ENCODE measurements at places on chromosomes 7 and 10.

DNA sequence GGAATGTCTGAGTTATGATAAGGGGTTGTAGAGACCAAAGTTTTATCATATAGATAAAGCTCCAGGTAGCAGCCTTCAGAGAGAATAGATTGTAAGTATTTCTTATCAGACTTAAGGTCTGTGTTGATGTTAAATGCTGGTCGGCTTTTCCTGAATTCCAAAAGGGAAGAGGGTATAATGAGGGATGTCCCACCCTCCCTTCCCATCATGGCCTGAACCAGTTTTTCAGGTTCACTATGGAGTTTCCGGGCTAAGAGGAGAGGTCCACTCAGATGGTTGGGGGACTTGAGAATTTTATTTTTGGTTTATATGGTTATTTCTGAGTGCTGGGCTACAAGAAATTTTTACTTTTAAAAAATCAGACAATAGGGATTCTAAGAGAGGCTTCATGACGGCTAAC lies 45.2 kb downstream of the HERPUD2 start:
- DNase-seq: no peak

DNA sequence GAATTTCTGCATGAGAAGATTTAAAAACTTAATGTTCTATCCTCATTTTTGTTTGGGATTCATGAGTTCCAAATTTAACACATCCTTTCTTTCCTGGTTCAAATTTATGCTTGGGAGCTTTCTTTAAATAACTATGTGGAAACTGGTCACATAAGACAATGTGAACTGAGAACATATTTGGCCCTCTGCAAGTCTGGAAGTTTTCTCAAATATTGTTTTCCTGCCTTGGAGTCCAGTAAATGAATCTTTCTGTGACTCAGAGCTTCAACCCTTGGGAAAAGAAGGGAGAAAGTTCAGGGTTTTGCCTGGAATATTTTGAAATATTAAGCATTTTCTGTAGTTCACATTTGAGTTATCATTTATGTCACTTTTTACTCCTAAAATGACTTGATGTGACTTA lies 559.0 kb upstream of the NRP1 start:
- DNase-seq: no peak

DNA sequence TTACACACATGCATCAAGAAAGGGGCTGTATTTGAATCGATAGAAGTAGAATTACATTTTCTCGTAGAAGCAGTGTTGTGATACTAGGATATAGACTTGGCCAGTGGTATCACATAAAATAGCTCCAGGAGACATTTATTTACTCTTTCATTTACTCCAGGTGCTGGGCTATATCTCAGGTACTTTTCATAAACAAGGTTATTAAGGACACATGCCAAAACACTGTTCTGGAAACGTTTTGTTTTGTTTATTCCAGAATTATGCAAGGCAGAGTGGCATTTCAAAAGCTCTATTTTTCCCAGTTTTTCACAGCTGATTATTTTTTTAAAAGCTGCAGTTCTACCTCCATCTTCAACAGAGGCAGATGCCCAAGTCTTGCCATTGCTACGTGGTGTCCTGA lies 37.8 kb upstream of the SEC61G start:
- DNase-seq: no peak

DNA sequence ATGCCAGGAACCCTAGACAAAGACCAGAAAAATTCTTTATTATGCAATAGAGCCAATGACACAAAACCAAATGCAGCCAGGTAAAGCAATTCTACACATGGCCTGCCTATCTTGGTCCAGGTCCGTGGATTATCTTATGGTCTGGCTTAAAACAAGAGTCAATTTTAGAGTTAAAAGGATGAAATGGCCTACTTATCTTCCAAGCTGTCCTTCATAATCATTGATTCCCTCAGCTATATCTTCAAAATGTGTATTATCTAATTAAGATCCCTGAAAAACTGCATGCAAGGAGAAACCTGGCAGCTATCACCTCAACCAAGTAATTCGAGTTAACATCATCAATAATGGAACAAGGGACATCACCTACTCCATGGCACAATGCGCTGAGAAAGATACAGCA lies 479.4 kb upstream of the NRP1 start:
- DNase-seq: no peak

- no peak for DNase-seq
Measured at GRCh38 chr7:112484671-112485167, 3.9 kb downstream of the LSMEM1 start.

GRCh38 chr7:17406738-17407137 lies 108.3 kb downstream of the AHR start:
- no peak for DNase-seq

- peak; percentile 39 for DNase-seq
Measured at GRCh38 chr7:4830176-4830575, 31.7 kb downstream of the PAPOLB start.

DNA sequence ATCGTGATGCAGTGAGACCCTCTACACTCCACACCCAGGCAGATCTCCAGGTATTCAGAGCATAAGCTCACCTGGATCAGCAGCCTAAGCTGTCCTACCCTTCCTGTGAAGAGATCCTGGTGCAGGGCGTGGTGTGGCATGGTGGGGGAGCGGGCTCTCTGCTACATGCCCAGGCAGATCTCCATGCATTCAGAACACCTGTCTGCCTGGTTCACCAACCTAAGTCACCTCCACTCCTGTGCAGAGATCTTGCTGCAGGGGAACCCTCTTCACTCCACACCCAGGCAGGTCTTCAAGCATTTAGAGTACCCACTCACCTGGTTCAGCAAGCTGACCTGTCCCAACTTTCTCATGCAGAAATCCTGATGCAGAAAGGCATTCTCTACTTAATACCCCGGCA lies 394.4 kb upstream of the SEMA3A start:
- no peak for DNase-seq

DNA sequence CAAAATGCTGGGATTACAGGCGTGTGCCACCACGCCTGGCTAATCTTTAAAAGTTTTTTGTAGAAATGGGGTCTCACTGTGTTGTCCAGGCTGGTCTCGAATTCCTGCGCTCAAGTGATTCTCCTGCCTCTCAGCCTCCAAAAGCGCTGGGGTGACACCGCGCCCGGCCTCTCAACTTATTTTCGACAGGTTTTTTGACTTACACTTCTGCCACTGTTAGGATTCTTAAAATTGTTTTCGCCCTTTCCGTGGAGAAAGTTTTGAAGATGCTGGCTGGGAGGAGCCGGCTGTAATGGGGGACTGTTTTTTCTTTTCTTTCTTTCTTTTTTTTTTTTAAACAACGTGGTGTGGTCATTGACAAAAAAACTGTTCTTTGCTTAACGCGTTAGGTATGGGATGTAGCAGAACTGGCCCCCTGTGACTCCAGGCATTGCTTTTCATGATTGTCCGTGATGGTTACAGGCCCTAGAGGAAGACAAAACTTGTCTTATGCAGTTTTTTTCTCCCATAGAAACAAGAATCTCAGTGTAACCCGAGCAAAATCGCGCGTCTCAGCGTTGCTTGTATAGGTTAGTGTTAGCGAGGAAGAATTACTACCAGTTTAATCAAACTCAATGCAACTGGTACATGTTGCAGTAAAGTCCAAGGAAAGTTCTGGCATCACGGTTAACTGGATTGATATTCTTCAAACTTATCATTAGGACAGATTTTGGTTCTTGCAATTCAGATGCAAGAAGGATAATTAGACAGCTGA lies 72.2 kb downstream of the DAGLB start:
- DNase-seq: no peak

DNA sequence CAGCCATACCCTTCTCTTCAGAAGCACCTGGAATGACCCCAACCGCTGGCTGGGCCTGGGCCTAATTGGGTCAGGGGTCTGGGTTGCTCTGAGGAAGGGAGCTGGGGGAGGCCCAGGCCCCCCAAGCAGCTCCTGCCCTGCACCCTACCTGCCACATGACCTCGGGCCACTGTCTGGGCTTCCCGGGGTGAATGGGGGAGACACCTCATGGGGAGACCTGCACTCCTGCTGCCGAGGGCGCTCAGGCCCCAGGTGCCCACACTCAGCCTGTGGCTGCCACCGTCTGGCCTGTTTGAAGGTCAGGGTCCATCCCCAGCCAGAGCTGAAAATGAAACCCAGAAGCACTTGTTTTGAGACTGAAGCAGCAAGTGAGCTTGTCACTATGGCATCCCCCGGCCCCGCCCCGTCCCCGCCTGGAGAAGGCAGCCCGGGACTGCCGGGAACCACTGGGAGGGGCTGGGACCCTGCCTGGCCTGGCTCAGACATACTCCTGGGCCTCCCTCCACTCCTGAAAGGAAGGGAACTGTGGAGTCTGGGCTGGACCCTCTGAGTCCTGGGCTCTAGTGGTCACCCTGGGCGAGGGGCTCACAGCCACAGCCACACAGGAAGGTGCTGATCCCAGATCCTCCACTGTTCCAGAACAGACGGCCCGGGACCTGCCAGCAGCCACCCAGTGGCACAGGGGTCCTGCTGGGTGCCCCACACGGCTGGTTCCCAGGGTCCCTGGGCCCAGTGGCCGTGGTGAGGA lies 7.4 kb upstream of the MICALL2 start:
- DNase-seq: no peak

DNA sequence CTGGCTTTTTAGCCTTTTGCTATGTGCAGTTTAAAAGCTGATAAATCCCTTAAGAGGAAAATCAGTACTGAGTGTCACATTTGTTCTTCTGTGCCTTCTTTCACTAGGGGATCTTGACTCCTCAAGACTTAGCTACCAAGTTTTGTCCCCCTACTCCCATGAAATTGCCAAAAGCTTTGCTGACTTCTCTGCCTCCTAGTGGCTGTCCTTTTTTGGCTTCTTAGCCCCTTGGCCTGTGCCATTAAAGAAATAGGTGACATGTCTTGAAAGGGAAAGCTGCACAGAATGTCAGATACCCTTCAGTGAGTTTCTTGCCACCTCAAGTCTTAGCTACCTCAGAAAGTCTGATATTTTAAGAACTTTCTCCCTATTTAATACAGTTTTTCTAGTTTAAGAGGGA lies 10.5 kb downstream of the MKLN1 start:
- no peak for DNase-seq

DNA sequence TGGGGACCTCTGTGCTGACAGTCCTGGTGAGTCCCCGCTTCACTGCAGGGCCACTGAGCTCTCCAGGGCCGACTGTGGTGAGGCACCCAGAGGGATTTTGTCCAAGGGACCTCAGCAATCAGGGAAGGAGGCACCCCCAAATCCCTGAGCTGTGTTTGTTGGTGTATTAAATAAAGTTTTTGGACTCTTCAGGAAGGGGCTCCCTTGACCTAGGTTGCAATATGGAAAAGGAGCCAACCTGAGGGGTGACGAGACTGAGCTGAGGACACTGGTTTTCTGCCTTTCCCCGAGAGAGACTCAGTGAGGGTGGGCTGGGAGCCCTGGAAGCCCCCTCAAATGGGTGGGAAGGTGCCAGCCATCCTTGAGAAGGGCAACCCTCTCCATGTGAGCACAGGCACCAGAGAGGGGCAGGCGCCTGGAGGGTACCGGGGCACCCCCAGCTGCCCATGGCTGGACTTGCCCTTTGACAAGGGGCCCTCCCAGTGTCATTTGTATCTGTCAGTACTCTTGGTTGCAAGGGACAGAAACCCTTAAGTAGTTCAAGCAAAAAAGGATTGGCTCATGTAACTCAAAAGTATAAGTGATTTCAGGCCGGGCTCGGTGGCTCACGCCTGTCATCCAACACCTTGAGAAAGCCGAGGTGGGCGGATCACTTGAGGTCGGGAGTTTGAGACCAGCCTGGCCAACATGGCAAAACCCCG lies 72.8 kb downstream of the C10orf105 start:
- no peak for DNase-seq

DNA sequence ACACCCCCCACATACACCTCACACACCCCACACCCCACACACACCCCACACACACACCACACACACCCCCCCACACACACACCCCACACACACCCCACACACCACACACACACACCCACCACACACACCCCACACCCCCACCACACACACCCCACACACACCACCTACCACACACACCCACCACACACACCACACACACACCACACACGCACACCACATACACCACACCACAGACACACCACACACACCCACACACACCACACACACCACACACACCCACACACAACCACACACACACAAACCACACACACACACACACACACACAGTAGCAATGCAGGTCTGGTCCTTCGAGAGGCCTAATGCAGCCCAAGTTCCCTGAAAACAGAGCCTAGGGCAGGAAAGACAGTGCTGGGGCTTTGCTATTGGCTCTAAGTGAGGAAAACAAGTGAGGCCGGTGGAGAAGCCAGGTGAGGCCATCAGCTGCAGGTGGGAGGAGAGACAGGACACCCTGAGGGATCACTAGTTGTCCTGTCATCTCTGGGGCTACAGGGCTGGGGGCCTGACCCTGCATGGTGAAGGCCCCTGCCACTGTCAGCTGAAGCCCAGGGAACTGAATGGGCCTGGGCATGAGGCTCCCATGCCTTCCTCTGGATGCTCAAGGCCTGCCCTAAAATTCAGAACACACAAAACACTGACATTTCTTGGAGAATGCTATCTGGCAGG lies 92.6 kb downstream of the CYTH3 start:
- no peak for DNase-seq

DNA sequence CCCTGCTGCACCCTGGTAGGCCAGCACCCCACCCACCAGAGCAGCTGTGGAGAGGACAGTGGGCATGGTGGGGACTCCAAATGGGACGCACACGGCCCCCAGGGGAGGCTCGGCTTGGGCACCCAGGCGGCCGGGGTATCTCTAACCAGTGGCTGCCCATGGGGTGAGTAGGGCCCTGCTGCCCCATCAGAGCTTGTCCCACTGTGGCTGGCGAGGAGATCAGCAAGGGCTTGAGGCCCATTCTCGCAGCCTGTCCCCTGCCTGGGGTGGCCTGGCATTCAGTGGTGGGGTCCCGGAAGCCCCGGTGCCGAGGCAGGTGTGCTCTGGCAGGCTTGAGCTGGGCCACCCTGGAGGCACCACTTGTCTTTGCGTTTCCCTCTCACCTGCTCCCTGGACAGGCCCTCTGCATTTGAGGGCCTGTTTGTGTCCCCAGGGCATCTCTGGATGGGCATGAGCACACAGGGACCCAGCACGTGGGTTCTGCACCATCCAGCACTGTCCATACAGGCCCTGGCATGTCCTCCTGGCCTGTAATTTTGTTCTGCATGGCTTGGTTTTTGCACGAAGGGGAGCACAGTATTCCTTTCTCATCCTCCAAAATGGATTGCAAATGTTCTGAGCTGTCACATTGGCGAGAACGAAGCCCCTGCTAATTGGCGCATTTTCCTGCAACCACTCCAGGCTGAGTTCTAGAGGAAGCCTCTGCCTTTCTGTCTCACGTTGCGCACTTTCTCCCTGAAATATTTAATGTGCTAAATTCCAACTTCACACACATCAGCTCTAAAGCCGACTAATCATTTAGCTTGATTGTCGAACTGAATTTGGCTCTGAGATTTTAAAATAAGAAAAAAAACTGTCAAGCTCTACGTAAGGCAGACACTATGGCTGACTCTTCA lies 27.2 kb downstream of the PWWP2B start:
- DNase-seq: no peak

DNA sequence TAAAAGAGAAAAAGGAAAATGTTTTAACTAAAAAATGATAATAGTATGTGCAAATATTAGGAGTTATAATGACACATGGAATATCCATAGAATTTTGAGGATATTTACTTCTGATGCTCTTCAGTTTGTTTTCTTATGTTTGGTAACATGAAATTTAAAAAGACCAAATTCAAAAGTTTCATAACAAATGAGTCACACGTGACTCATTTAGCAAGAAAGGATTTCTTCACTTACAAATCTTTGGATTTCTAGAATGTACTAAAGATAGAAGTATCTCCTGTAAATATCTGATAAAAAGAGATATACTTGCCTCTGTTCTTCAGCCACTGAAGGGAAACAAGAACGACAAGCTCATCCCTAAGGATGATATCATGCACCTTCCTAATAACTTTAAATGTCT lies 774.5 kb upstream of the LRRTM3 start:
- DNase-seq: no peak
